Fibroblast of lung (primary cell): ENCODE measurements at places on chromosomes 3 and 15. TPM values are rescaled to one million over a fixed set of nuclear protein-coding genes. Genes with fewer than 3 reads are reported as not detected.

The SPRED1 gene
- 31.6 and 39.0 TPM in 2 replicates for total RNA-seq

The LHFPL4 gene
- under 0.01 and 0.17 TPM in 2 replicates for total RNA-seq

The GP9 gene
- not detected in 2 replicates for total RNA-seq

- no peaks in the 10 kb centered on the region for H3K27me3 ChIP-seq
- no peak overlapping the region for H3K4me3 ChIP-seq
- no peaks in the 10 kb centered on the region for H3K36me3 ChIP-seq
- H3K27ac ChIP-seq = peak overlapping the region; percentile 56
- peak; percentile 88 for DNase-seq
These were observed 52.7 kb downstream of the NFKBIZ start for GRCh38 chr3:101902041-101902440.

The GOLGA6B gene
- not detected in 2 replicates for total RNA-seq

DNA sequence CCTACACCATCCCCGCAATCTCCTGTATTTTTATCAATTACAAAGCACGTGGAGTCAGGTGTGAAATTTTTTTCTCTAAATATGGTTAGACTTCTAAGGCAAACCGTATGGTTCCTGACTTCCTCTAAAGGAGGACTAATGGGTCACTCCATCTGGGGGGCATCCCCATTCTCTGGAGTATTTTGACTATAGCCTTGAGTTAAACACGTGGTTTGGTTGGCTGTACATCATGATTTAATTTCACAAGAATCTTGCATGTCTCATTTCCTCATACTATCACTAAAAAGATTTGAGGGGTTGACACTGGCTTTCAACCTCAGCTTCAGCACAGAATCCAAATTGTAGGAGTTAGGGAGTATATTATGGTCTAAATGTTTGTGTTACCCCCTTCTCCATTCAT is 25.3 kb upstream of the ZNF770 start:
- DNase-seq = no peak
- H3K4me3 ChIP-seq = no peak overlapping the region
- no peaks in the 10 kb centered on the region for H3K27me3 ChIP-seq

GRCh38 chr3:128367761-128368160 is 98.9 kb downstream of the DNAJB8 start:
- no peaks in the 10 kb centered on the region for H3K27me3 ChIP-seq
- H3K4me3 ChIP-seq = no peak overlapping the region
- DNase-seq = no peak
- H3K36me3 ChIP-seq = no peaks in the 10 kb centered on the region
- H3K4me1 ChIP-seq = no peaks in the 10 kb centered on the region

The PIGX gene
- total RNA-seq = 10.7 and 11.0 TPM in 2 replicates

The GXYLT2 gene
- 6.6 and 14.1 TPM in 2 replicates for total RNA-seq

The ANKRD34C gene
- not detected in 2 replicates for total RNA-seq

- no peaks in the 10 kb centered on the region for H3K36me3 ChIP-seq
- H3K4me3 ChIP-seq = no peak overlapping the region
- DNase-seq = no peak
- H3K27me3 ChIP-seq = no peaks in the 10 kb centered on the region
- H3K4me1 ChIP-seq = no peaks in the 10 kb centered on the region
These were observed 761.7 kb downstream of the VGLL3 start for GRCh38 chr3:86229086-86229774.

GRCh38 chr15:43776718-43777266 is at the start of gene ELL3:
ELL3 (minus strand) TSS chr15:43776966; CDS start chr15:43776901, 65 bp downstream.
- no peaks in the 10 kb centered on the region for H3K27me3 ChIP-seq
- H3K4me3 ChIP-seq = peak within 1 kb of the TSS; percentile 76
- H3K27ac ChIP-seq = peak within 1 kb of the TSS; percentile 84
- DNase-seq = peak; percentile 62
- H3K36me3 ChIP-seq = peaks cover 5% of the 10 kb centered on the region

The SERPINI2 gene
- not detected in 2 replicates for total RNA-seq

GRCh38 chr3:169505577-169506230 is 157.8 kb downstream of the MECOM start:
- H3K4me1 ChIP-seq = no peaks in the 10 kb centered on the region
- no peaks in the 10 kb centered on the region for H3K36me3 ChIP-seq
- H3K4me3 ChIP-seq = no peak overlapping the region
- DNase-seq = no peak
- no peak overlapping the region for H3K27ac ChIP-seq

- H3K4me1 ChIP-seq = no peaks in the 10 kb centered on the region
- no peak overlapping the region for H3K27ac ChIP-seq
- no peak overlapping the region for H3K4me3 ChIP-seq
- no peak for DNase-seq
- no peaks in the 10 kb centered on the region for H3K27me3 ChIP-seq
These were observed 24.3 kb downstream of the SGO1 start for GRCh38 chr3:20161714-20162113.
